Activated CD4-positive, alpha-beta T cell treated with anti-CD3 and anti-CD28 coated beads, Interleukin-2, Interleukin-4, amounts not matched to agents 100 ng/mL and 50 ng/mL, durations not matched to agents 16 hours and 8 hours (primary cell): ENCODE measurements at places on chromosomes 4 and X.
A peak's percentile ranks its signal among the peaks of the same experiment; 100 is the strongest.

GRCh38 chr4:155929833-155930232 lies 23.8 kb downstream of the CTSO start:
- DNase-seq = no peak

DNA sequence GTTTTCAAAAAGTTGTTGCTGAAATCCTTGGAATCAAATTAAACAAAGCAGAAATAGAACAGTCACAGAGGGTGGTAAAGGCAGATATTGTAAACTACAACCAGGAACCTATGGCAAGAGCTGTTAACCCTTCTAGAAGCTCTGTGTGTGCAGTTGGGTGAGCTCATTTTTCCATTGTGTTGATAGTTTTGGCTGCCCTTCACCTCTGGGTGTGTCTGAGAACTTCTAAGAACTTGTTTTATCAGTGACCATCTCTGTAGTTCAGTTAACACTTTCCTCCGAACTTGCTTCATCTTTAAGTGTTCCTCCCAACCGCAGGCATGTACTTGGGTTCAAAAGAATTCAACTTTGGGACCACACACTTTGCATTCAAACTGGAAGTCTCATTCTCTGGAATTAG lies 32.7 kb downstream of the RBMX start:
- peak; percentile 19 for DNase-seq

DNA sequence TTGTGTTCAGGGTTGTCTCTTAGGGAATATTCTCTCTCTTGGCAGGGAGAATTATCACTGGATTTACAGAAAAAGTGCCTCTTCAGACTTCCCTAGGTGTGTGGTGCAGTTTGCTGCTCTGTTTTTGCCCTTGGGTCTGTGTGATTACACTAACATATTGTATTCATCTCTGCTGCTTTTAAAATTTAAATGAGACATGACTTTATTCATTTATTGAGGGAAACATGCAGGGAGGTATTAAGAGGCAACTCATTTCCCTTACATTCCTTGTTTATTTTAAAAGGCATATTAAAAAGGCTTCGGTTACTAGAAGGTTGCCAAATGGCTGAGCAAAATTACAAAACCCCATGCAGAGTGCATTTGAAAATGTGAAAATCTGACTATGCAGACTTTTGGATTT lies 135.1 kb upstream of the GEMIN8 start:
- no peak for DNase-seq

- DNase-seq = no peak
Observed at GRCh38 chr4:16294455-16294854, 68.2 kb upstream of the TAPT1 start.

GRCh38 chr4:133594390-133595207 lies 445.5 kb downstream of the PCDH10 start:
- no peak for DNase-seq

- no peak for DNase-seq
Observed at GRCh38 chrX:107656978-107657377, 28.7 kb downstream of the PRPS1 start.

DNA sequence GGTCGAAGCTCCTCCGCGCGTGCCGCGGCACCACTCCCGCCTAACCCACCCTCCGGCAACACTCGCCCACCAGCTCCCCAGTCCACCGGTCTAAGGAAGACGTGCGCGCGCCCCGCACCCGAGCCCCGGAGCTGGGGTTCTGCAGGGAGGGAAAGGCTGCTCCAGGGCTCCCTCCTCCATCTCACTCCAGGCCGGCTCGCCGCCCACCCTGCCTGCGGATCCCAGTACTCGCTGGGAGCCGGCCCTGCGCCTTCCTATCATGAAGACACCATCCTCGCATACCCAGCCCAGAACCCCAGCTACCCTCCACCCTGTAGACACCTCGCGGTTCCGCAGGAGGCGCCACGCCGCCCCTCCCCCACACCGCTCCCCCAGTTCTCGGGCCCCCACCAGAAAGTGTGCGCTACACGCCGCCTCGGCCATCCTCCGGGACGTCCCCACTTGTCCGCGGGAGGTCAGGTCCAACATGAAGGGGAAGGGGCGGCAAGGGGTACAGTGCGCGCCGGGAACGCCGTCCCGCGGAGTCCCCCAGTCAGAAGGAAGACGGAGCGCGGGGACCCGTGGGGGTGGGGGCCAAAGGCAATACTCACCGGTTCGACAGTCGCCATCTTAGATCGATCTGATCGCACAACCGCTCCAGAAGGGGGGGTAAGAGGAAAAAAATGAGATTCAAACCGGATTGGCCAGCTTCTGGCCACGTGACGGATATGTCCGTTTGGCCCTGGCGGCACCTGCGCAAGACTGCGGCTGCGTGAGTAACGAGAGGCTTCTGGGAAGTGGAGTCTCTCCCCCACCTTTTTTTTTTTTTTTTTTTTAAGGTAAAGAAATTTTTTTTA lies at the start of gene EIF4E:
TSS of gene EIF4E (minus strand) at position 629 of the 836 bp plus-strand sequence. CDS start at position 608, 21 bp downstream.
- peak; percentile 99 for DNase-seq

DNA sequence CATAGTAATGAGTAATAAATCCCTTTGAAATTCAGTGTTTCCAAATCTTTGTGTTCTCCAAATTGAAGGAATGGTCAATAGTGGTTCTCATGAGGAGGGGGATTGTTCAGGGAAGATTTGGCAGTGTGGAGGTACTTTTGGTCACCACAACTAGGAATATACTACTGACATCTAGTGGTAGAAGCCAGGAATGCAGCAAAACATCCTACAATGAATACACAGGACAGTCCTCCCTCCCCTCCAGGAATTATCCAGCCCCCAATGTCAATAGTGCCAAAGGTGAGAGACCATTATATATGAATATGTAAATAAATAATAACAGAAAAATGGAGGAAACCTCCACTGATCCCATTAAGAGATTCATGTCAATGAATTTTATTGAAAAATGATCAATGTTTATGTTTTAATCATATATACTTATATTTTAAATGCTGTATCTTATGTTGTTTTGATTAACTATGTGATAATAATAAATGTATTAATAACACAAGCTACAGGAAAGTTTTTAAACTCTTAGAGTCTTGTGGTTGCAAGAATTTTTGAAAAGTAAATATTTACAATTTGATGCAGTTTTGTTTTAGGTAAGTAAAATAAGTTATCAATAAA lies 14.4 kb upstream of the FAM9A start:
- peak; percentile 61 for DNase-seq

DNA sequence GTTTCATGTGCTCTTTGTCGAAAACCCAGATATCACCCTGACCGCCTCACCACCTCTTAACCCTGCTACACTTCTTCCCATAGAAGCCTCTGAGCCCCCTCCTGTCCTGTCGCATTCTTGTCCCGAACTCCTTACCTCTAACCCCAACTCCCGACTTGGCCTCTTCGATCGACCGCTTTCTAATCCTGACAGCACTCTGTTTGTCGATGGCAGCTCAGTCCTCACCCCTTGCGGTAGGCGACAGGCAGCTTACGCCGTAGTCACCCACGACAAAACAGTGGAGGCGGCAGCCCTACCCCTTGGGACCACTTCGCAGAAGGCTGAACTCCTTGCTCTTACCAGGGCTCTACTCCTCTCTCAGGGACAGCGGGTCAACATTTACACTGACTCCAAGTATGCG lies 961.7 kb downstream of the RPA4 start:
- no peak for DNase-seq

- DNase-seq = no peak
Observed at GRCh38 chr4:165359506-165359905, 19.3 kb upstream of the CPE start.

- DNase-seq = peak; percentile 46
Observed at GRCh38 chrX:17590892-17591740, 146.2 kb upstream of the SCML1 start.

DNA sequence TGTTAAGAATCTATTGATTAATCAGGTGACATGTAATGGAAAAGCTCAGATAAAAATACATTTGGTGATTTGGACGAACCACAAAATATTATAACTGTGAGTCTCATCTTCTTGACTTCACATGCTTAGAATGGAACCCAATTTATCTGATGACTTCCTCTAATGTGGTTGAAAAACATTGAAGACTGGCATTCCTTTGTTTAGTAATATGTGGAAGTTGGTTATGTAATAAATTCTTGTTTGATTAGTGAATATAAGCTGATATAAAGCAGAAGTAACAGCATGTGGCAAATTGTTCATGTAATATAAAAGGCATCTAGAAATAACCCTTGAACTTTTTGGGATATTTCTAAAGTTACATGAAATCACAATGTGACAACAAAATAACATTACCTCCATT lies 9.7 kb downstream of the GIMD1 start:
- no peak for DNase-seq

GRCh38 chr4:78599931-78600375 lies 48.4 kb downstream of the ANXA3 start:
- no peak for DNase-seq

- DNase-seq = no peak
Observed at GRCh38 chr4:169266081-169266480, 4.7 kb downstream of the SH3RF1 start.

DNA sequence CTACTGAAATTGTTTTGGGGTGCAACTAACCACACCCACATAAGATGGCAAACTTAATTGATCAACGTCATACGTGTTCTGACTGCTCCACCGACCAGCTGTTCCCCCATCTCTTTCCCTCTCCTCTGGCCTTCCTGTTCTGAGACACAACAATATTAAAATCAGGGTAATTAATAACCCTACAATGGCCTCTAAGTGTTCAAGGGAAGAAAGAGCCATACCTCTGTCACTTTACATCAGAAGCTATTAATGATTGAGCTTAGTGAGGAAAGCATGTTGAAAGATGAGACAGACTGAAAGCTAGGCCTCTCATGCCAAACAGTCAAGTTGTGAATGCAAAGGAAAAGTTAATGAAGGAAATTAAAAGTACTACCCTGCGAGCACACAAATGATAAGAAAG lies 173.9 kb upstream of the FTHL17 start:
- DNase-seq = no peak

- DNase-seq = no peak
Observed at GRCh38 chrX:2226182-2226581, 274.6 kb downstream of the DHRSX start.

- no peak for DNase-seq
Observed at GRCh38 chr4:185638548-185639301, 103.4 kb upstream of the PDLIM3 start.

DNA sequence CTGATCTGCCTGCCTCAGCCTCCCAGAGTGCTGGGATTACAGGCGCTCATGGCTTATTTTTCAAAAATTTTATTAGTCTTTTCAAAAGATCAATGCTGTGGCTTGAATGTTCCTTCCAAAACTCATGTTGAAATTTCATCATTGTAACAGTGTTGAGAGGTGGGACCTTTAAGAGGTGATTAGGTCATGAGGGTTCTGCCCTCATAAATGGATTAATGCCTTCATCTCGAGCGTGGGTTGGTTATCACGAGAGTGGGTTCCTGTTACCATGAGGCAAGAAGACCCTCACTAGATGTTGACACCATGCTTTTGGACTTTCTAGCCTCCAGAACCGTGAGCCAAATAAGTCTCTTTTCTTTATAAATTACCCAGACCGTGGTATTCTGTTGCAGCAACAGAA lies 30.3 kb downstream of the EIF2S3 start:
- no peak for DNase-seq

GRCh38 chr4:183544109-183544508 lies 39.3 kb downstream of the ING2 start:
- DNase-seq = no peak

DNA sequence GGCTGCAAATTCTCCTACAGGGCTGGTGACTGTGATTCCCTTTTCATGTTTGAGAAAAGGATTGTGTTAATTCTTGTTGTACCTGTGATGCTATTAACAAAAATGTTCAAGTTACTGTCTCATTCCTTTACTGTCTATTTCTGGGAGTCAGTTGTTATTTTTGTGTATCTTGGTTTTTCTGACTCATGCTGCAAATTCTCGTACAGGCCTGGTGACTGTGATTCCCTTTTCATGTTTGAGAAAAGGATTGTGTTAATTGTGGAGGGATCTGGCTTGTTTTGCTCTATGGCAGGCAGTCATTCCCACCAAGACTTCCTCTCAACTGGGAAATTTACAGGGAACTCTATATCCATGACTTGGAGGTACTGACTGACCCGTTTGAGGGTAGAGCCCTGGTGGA lies 693.4 kb upstream of the INTU start:
- DNase-seq = no peak

- DNase-seq = no peak
Observed at GRCh38 chr4:153341575-153342090, 2.9 kb upstream of the MND1 start.

DNA sequence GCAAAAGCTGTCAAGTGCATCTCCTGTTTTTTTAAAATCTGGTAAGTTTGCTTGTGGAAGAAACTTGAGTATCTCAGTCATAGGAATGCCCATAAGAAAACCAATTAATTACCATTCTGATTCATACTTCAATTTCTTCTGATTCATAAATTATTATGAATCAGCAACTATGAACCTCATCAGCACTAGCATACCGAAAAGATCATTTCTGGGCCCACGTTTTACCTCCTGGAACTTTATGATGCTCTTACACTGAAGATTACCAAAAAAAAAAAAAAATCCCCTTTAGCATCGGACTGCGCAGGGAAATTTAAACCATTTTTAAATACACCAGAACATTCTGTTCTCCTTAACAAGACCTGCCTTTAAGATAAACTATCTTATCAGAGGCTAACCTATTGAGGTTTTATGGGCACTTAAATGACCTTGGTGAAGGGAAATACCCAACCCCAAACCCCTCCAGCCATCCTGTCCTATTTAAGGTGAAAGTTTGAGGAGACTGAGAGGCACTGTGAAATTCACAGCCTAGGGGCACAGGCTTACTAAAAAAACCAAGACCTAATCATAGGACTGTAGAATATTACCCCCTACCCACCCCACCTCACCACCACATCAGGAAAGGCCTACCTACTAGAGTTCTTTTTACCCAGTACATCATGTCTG lies 38.2 kb upstream of the ABCG2 start:
- no peak for DNase-seq

- DNase-seq = no peak
Observed at GRCh38 chrX:71095033-71095432, 618 bp upstream of the FOXO4 start.

- DNase-seq = no peak
Observed at GRCh38 chr4:26496207-26496783, 6.0 kb upstream of the CCKAR start.

DNA sequence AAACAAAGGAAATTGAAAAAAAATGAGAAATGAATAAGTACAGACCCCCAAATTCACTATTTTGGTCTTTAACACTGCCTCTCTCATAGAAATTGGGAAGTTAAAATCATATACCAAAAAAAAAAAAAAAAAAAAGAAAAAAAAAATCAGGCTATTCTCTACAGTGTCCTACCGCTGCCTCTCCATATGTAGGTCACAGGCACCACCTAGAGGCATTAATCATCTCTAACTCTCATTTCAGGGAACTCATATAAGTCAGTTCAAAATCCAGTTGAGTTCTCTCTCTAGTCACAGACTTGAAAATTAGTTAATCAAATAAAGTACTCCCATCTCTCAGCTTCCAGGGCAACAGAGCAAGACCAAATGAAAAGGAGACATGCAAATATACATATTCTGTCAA lies 47.9 kb downstream of the COX18 start:
- peak; percentile 15 for DNase-seq

GRCh38 chrX:40012039-40012867 lies 85.5 kb downstream of the BCOR start:
- no peak for DNase-seq
